Effector CD8-positive, alpha-beta T cell (primary cell): ENCODE measurements at places on chromosomes 2 and 18.

GRCh38 chr2:125543968-125544514, 1111.9 kb upstream of the GYPC start:
- no peak for DNase-seq

- DNase-seq = no peak
Observed at GRCh38 chr2:231223001-231223375, 24.6 kb downstream of the ARMC9 start.

DNA sequence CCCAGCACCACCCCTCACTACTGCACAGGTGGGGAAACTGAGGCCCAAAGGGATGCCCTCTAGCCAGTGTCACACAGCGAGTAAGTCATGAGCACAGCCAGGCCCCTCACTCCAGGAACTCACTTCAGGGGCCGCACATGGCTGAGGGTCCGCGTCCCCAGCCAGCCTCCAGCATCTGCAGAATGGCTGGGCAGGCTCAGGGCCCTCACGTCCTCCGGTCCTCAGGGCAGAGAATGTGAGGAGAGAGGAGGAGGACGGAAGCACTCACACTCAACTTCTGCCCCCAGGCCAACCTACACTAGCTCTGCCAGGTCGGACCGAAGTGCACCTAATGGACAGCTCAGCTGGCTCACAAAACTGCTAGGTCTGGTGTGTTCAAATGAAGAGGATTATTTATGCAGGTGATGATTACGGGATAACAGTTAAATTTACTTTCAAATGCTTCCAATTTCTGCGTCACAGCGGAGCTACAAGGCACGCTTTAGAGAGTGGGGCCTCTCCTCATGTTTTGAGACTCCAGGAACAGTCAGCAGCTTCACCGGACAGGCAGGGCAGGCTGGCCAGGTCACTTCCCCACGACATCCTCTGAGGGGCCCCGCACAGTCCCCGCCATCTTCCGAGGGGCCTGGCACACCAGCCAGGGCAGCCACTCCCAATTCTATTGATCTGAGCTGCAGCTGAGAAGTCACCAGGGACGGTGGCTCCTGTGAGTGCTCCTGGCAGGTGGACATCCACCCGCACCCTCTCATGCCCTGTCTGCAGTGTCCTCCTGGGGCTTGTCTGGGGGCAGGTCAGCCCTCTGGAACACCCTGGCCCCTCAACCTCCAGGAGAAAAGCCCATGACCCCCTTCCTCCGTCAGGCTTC, 26.5 kb downstream of the KIF1A start:
- no peak for DNase-seq

GRCh38 chr2:179532863-179533278, 268.2 kb upstream of the SESTD1 start:
- no peak for DNase-seq

DNA sequence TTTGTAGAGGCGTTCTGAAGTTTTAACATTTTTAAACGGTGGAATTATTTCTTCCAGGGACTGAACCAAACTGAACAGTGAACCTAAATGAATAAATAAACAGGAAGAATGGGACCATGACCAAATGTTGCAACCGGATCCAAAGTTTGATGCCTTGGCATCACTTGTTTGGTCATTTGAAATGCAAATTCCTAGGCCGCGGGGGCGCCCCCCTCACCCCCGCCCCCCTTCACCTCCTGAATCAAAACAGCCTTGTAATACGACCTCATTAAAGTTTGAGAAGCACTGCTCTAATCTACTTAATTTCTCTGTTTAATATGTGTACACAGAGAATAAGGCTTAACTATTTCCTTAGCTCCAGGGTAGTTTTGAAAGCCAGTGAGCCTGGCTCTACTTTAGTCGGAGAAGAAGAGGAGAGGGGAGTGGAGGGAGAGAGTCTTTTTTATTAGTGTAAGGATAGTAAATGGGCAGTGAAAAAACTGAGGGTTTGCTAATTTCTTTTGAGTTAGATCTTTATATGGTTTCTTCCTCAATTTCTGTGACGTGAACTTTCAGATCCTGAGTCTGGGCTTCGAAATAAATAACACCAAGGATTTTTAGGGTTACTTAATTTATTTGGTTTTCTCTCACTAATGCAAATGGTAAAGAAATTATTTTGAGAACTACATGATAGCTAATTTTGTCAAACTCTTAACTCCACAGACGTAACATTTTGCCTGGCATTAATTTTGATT, 5.7 kb downstream of the C2orf80 start:
- DNase-seq = no peak

DNA sequence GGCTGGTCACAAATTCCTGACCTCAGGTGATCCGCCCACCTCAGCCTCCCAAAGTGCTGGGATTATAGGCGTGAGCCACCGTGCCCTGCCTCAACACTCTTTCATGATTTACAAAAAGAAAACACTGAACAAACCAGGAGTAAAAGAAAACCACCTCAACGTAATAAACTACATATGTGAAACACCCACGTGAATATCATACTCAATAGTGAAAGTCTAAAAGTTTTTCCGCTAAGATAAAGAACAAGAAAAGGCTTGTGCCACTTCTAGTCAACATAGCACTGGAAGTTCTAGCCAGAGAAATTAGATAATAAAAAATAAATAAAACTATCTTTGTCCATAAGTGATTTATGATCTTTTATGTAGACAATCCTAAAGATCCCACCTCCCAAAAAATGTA, 68.5 kb downstream of the ROCK2 start:
- DNase-seq = no peak

- no peak for DNase-seq
Observed at GRCh38 chr2:45923701-45924100, 272.2 kb downstream of the PRKCE start.

DNA sequence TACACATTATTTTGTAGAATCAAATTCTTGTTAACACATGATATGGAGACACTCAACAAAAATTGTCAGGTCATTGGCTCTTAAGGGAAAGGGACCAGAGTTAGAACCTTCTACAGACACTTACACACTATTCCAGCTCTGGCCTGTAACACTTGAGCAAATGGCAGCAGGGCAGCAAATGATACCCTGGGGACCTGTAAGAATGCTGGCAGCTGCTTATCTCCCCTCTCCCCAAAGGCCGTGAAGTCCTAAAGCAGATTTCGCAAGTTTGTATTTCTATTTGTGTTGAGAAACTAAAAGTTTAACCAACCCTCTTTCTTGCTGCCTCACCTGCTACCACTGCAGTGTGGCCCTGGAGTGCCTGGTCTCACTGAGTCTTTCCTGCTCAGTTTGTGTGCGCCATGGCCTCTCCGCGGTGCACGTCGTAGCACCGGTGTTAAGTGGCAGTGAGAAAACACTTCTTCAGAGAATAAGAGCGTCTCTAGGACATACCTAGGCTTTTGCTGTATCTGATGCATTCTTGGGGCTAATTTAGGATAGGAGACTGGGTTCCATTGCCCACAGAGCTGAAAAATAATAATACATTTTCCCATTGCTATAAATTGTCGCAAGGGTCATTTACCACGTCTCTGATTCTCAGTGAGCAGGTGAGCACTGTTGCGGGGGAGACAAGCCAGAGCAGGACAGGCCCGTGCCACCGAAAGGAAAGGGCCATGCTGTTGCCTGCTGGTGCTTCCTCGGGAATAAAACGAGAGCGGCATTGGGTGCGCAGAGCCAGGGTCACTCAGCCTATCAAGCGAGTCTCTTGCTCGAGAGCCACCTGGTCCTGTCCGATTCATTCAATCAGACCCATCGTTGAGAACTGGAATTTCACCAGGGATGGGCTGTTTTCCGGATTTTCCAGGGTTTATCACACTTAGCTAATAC, 204.9 kb downstream of the PTGR3 start:
- no peak for DNase-seq

DNA sequence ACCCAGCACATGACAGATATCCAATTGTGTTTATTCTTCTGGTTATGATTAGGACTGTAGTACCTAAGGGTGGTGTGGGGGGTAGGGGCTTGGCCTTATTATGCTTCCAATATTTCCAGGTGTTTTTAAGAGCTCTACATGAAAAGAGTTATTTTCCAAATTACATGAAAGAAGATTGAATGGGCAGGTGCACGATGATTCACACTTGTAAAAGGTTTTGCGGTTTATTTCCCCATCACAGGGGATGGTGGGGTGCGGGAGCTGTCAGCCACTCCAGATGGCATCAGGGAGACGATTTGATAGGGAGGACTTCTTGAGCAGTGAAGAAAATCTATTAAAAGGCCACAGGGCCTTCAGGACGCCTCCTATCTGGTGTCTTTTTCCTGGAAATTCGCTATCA, 15.1 kb upstream of the CCBE1 start:
- DNase-seq = no peak
